ENCODE measurements at places on chromosomes 1 and 21.

DNA sequence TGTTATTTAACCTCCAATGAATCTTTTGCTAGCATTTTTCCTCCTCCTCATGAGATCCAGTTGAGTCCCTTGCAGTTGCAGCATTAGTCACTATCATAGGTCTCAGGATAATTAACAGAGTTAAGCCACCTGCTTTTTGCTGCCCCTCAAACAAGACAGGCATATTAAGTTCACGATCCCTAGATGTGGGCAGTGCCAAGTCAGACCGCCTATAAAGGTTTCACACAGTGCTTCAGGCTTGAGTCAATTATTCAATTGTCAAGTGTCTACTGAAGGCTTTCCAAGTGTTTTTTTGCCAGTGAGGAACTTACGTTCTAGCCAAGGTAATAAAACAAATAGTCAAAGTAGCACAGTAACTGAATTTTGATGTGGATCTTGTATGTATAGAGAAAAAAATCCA is 175.0 kb downstream of the DAB1 start:
- DNase-seq, result no peak

DNA sequence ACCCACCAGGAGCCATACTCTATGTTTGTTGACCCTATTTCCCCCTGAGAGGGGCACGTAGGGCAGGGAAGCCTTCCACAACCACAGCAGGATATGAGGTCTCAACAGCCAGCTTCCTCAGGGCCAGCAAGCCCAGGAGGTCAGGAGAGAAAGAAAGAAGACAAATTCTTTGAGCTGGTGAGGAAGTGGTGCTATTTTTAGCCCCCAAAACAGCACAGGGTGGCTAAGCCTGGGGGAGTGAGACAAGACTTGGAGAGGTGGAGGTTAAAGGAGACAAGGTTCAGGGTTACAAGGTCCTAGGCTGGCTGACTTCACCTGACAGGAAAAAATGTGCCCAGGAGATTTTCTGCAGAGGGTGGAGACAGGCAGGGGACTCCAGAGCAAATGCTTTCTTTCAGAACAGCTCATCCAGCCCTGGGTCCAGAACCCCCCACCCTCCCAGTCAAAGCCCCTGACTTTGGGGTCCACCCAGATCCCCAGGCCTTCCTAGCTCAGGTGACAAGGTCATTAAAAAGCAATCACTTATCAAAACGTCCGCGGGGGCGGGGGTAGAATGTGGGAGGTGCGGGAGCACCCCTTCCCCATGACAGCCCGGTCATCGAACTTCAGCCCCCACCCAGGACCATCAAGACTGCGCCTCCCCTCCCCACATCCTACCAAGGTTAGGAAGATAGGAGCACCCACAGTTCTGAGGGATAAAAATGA is 1.3 kb downstream of the SV2A start:
- no peak for DNase-seq

- DNase-seq, result no peak
Observed at GRCh38 chr1:100382657-100383056, 30.4 kb downstream of the CDC14A start.

GRCh38 chr1:233082778-233083550 is 132.6 kb downstream of the NTPCR start:
- DNase-seq, result no peak

GRCh38 chr1:12734651-12735050 is 11.3 kb upstream of the CFAP107 start:
- DNase-seq, result no peak

DNA sequence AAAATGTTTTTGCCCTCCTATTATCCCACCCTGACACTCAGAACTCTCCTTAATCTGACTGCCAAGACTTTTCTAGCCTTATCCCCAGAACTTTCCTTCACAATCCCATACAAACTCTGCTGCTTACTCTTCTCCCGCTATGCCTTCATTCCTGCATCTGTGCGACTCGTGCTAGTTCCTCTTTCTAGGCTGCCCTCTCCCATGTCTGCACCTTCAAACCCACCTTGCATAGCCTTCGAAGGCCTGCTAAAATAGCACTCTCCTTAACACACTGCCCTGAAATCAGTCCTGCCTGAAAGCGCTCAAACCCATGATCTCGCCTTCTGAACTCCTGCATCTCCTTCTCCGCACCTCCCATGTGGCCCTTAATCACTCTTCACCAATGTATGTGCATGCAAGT is 2.5 kb upstream of the NCF2 start:
- no peak for DNase-seq

DNA sequence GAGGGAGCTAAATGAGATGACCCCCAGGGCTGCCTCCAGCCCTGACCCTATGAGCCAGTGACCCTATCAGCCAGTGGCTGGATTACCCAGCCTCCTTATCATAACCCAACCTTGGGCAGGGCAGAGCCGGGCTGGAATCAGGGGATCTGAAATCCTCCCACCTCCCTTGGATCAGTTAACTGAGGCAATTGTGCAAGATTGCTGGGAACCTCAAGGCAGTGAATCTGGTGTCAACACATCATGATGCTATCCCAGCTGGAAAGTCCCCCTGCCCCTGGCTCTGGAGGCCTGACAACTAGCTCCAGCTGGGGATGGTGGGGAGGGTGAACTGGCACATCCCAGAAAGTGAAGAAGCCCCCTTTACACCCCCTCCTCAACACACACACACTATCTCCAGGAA is 6.4 kb upstream of the TSPAN1 start:
- no peak for DNase-seq

- DNase-seq, result no peak
Observed at GRCh38 chr1:232990176-232991128, 40.0 kb downstream of the NTPCR start.

DNA sequence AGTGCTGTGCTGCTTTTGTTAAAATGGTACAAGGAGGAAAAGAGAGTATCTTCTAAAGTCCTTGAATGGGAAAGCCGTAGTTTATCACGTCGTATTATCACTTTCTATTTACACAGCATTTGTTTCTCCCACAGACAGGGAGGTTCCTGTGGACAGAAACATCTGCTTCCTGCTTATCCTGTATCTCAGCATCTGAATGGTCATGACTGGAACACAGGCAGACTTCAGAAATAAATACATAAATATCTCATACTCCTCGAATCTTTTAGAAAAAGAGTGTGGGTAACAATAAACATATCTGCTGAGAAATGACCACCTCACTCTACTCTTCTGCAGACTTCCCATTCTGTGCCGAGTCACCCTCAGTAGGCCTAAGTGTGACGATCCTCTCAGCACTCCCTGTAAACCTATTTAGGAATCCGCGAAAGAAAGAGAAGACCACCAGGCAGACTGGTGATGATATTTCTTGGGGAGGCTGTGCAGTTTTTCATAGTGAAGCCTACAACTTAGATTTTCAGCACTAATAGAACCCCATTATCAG is 393.5 kb downstream of the SMYD3 start:
- DNase-seq, result no peak

Measured in stimulated activated CD4-positive, alpha-beta T cell treated with anti-CD3 and anti-CD28 coated beads, Interleukin-1b, Interleukin-23, amount 100 ng/mL, for 1 hour (primary cell).